Stimulated activated CD4-positive, alpha-beta T cell treated with anti-CD3 and anti-CD28 coated beads, TNF-alpha, amount 100 ng/mL, for 1 hour (primary cell): ENCODE measurements at places on chromosomes 3 and 15.

- DNase-seq, result no peak
Measured at GRCh38 chr3:195698325-195698646, 22.5 kb upstream of the MUC20 start.

GRCh38 chr15:96585484-96586386 is 255.2 kb downstream of the NR2F2 start:
- no peak for DNase-seq

DNA sequence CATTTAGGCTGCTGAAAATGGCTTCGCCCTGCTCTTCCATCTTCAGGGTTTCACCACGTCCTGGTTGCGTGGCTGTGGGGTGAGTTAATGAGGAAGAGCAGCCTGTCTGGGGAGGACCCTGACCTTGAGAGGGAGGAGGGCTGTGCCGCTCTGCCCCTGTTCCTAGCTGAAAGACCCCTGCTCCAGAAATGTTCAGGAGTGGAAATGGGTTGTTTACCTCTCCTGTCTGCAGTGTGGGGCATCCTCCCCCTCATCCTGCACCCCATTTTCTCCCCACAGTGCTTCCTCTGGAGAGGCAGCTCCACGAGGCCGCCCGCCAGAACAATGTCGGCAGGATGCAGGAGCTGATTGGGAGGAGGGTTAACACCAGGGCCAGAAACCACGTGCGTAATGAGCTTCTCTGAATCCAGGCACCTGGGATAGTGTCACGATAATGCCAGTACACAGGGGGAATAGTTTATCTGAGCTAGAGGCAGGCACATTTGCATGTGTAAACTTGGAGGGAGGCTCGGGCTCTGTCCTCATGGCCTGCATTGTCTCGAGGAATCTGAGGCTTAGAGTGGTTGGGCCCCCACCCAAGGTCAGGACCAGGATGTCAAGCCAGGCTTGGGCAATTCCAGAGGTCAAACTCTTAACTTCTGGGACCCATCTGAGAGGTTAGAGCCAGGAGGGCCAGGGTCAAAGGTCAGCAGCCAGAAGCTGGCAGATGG is 4.0 kb downstream of the ANKDD1A start:
- DNase-seq, result no peak

DNA sequence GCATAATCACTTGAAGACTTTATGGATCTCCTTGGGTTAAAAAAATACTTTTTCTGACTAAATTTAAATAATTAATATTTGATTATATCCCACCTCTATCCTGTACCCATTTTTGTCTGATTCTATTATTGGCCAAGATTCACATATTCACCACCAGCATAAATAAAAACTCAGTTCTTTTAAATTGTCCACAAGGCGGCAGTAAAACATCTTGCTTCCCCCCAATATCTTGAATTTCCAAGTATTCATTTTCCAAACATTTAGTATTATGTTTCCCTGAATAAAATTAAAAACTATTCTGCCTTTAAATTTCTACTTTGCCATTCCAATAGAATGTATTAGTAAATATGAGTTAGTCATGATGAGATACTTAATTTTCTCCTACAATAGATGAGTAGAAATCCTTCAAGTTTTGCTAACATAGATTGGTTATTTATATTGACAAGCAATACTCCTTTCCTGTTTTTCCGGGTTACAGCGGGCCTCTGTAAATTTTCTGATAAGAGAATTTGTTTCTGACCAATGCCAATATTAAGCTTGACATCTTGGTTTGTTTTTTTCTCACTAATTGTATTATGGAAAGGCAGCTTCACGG is 218.7 kb upstream of the MDFIC2 start:
- no peak for DNase-seq
